Right ventricle myocardium superior (tissue), 1 donor: ENCODE measurements at places on chromosomes 2 and 18. TPM values are rescaled to one million over a fixed set of nuclear protein-coding genes. Genes with fewer than 3 reads are reported as not detected.

DNA sequence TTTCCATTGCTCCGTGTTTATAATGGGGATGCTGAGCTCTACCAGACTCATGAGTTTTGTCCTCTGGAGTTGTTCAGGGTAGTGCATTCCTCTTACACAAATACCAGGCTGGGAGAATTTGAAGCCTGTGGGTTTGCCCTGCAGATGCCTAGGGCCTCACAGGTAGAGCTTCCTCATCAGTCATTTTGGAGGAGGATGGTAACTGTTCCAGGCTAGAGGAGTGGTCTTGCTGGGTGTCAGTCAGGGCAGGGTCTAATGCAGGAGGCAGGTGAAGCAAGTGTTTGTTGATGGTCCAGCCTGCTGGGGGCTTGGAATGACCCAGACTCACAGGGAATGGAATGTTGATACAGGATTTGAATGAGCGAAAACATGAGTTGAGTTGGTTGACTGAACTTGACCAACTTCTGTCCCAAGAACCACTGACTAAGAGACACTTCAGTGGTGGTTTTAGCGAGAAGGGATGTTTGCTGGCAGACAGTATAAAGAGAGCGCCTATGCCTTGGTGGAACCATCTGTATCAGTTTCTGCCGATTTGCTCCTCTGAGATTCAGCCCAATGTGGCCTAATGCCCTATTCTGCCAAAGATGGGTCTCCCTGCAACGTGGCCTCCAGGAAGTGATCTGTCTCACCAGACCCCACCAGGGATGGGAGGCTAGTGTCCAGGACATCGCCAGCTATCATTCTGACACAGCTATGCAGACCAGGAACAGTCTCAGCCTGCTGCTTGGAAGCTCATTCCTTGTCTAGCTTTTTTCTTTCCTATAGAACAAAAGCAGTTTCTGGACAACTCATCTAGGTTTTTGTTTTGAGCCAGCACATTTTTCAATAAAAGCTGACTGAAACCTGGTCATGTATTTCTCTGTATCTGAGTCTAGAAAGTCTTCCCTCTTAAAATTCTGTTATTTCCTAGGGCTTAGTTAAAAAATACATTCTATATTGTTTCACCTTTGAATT lies 9.3 kb downstream of the IL1R2 start:
- no peak for DNase-seq

- no peak for DNase-seq
These were observed 66.8 kb downstream of the NRP2 start for GRCh38 chr2:205749078-205749477.

GRCh38 chr2:71700041-71700657 lies 246.8 kb downstream of the DYSF start:
- DNase-seq = peak; percentile 36

The HPCAL1 gene
- 34.3 TPM for total RNA-seq

The UNC80 gene
- not detected for total RNA-seq

The POTEC gene
- total RNA-seq = not detected
